ENCODE measurements at places on chromosomes 6 and 20.

- no peak for DNase-seq
These were observed 296.8 kb downstream of the UTRN start for GRCh38 chr6:144581812-144582537.

DNA sequence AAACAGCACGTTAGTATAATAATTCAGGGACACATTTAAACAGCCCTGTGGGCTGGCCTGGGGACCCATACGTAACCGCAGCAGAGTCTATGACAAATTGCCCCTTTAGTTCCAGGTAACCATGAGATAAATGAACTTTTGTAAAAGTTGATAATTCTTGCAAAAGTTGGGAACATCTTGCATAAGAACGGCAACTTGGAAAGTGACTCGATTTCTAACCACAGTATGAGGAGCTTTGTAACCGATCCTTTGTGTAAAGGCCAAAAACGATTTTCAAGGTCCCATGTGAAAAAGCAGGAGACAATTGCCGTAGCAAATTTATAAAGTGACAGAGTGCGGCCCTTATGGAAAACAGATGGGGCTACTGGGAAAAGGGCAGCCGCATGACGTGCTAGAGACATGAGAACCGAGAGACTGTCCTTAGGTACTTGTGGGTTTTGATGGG, 81.6 kb downstream of the PSMG4 start:
- no peak for DNase-seq

DNA sequence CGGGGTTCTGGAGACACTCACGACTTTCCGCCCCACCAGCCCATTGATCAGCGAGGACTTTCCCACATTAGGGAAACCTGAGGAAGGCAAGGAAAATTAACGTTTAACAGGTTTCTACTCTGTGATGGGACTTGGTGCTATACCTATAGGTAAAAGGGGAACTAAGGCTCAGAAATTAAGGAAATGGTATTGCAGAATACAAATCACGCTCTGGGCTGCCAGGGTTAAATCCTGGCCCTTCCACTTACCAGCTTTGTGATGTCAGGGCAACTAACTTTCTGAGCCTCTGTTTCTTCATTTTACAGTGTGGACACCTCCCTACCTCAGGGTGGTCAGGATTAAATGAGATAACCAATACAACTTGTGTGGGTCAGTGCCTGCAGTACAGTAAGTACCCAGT, 8.8 kb downstream of the GNL1 start:
- no peak for DNase-seq

DNA sequence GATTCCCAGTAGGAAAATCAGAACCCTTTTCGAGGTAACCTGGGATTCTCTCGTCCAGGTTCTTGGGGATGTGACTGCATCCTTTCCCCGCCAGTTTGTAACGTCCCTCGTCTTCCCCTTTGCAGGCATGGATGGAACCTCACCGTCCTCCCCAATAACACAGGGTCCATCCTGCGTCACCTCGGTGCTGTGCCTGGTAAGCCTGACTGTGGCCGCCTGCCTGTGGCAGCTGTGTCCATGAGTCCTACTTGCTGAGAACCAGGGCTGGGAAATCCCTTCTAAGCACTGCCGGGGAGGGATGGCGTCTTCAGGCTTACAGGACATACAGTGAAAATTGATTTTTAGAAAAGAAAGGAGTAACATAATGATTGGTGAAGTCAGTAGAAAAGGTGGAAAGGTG, 155.6 kb downstream of the DTNBP1 start:
- DNase-seq: no peak

DNA sequence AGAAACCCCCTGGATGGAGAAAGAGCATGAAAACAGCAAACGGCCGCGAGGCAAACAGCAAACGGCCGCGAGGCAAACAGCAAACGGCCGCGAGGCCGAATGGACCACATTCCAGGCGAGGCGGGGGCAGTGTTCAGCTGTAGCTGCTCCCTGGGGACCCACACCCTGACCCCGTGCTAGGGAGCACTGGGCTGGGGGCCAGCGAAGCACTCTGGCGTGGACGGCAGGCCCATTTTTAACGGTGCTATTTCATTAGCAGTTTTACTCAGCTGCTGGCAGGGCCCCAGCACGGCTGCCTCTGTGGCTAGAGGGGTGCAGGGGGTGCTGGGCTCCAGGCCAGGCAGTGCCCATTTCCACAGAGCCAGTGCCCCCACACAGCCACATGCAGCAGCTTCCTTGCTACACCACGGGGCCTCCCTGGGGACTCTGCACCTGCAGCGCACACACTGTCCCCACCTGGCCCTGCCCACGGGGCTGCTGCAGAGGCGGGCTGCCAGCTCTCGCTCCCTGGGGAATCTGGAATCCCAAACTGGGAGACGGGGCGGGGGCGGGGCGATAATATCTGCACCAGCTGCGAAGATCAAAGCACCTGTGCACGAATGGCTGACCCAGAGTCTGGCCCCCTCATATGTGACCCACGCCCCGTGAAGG, 35.6 kb upstream of the SLCO4A1 start:
- DNase-seq: no peak

DNA sequence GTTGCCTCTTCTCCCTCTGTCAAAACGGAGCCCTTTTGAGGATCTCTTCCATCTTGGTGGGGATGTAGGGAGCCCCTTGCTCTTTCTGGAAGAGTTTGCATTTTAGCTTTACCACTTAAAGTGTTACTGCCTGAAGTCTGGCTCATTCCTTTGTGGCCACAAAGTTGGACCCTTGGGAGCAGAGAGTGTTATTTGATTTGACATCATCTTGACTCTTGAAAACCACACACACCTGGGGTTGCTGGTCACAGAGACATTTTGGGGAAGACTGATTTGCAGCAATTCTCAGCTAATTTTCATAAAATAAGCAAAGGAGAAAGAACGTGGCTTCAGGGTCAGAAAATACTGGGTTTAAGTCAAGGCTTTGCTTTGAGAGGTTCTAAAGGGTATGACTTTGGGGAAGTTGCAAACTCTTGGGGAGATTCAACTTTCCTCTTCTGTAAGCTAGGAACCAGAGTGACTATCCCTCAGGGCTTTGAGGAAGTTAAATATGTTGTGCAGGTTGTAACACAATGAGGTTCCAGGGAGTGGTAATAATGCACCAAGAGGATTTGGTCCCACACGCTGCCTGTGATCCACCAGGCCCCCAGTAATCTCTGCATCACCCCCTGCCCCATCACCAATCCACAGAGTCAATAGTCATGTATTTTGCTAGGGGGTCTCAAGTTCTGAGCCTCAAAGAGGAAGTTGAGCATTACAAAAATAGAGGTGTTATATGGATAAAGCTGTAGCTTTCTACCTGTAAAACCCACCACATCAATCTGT, 141.6 kb upstream of the SLC24A3 start:
- DNase-seq: no peak

DNA sequence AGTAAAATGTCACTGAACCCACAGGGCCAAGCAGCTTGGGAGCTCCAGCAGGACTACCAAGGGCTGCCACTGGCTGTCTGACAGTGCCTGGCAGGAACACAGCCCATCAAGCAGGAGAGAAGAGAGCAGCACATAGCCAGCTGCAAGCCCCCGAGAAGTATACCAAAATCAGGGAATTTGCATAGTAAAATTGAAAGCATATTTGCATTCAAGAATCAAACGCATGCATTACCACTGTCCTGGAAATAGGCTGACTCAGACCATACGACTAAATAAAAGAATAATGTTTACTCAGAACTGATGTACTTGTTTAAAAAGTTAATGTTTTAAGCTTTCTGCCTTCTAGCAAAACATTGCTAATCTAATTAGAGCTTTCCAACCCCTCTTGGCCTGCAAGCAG, 298.1 kb downstream of the TFAP2B start:
- no peak for DNase-seq

DNA sequence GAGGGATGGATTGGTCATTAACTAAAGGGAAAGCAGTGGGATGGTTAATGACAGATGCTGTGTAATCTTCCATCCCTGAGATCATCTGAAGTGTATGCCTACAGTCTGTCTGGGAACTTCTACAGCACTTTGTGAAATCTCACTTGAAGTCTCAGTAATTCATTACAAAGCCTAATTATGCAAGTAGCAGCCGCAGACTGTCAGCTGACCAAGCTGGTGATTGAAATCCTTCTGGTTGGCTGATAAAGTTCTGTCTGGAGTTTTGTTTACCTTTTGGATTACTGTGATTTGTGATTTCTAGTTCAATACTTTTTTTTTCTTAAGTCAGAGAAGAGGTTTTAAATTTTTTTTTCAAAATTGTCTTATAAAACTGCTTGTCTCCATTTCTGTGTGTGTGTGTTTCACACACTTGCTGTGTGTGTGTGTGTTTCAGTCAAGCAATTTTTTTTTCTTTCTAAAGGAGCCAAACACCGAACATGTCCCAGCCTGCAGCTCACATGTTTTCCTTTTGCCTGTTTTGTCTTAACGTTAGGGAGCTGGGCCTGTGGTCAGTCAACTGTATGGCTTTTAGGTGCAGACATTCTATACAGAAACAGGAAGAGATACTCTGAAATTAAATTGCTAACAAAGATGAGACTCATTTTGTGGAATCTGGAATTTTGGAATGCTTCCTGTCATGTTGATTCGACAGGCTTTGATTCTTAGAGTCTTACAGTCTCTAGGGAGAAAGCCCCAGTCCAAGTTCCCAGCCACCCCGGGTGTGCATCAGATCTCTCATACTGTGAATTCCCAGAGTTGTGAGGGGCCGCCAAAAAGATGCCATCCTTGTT, 28.5 kb upstream of the ADGRF4 start:
- no peak for DNase-seq

- DNase-seq: no peak
These were observed 466.9 kb downstream of the KIF16B start for GRCh38 chr20:16106191-16106849.

GRCh38 chr6:109411034-109411433, 28.8 kb upstream of the CD164 start:
- DNase-seq: no peak

Measured in activated CD8-positive, alpha-beta memory T cell treated with anti-CD3 and anti-CD28 coated beads for 1 hour (primary cell).